Activated T-cell treated with anti-CD3 and anti-CD28 coated beads, Interleukin-2, amount 50 U/mL, for 24 hours (primary cell): ENCODE measurements at places on chromosomes 12 and 14.

DNA sequence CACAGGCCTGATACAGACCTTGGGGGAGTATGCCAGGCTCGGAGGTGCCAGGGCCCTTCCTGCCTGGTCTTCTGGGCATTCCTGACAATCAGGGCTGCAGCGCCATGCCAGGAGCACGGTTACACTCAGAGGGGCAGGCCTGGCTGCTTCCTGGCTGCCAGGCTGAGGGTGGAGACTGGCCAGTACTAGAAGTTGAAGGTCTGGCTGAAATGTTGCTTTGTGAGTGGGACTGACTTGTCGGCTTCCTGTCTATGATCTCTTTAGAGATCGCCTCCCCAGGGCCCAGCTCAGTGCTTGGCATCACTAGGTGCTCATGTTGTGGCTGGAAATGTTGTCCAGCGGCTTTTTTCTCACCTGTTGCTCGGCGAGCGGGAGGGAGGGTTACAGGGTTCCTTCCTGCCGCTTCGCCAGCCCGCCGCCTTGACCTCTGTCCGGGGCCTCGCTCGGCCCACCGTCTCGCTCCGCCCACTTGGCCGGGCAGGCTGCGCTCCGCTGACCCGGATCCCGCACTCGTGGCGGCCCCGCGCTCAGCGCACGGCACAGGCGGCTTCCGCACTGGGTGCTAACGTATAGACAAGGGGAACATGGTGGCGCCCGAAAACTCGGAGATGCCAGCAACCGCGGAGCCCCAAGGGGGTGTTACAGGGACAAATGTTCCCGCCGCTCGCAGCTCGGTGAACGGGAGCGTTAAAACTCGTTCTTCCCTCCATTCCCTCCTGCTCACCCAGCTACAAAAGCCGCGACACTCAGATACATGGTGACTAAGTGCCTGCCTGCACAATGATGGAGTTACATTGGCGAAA lies 32.6 kb downstream of the PAPLN start:
- DNase-seq = peak; percentile 37

GRCh38 chr14:85413836-85414526 lies 116.0 kb upstream of the FLRT2 start:
- DNase-seq = no peak

DNA sequence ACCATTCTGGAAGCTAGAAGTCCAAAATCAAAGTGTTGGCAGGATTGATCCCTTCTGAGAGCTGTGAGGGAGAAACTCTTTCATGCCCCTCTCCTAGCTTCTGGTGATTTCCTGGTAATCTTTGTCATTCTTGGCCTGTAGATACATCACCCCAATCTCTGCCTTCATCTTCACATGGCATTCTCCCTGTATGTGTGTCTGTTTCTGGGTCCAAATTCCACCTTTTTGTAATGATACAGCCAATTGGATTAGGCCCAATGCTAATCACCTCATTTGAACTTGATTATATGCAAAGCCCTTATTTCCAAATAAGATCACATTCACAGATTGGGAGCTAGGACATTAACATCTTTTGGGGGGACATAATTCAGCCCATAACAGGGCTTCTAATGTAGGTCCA lies 76.9 kb upstream of the MBIP start:
- DNase-seq = no peak

- no peak for DNase-seq
Measured at GRCh38 chr14:22864979-22865378, 6.6 kb upstream of the LRP10 start.

GRCh38 chr14:71574976-71575375 lies 357.3 kb upstream of the RGS6 start:
- DNase-seq = no peak

GRCh38 chr12:51240971-51241370 lies 2.3 kb downstream of the DAZAP2 start:
- DNase-seq = no peak

- no peak for DNase-seq
Measured at GRCh38 chr12:66965621-66966020, 286.7 kb upstream of the GRIP1 start.

GRCh38 chr12:46408441-46408840 lies 35.9 kb upstream of the SLC38A2 start:
- no peak for DNase-seq

- DNase-seq = no peak
Measured at GRCh38 chr14:56809270-56810146, 771 bp downstream of the OTX2 start.

- DNase-seq = peak; percentile 94
Measured at GRCh38 chr14:103628684-103629502, at the start of gene KLC1. KLC1 (plus strand) TSS chr14:103629211; CDS start chr14:103654565, 25,354 bp downstream.

GRCh38 chr12:115749071-115749841 lies 528.2 kb downstream of the MED13L start:
- no peak for DNase-seq

GRCh38 chr12:70617450-70617849 lies 19.8 kb downstream of the PTPRB start:
- DNase-seq = no peak

DNA sequence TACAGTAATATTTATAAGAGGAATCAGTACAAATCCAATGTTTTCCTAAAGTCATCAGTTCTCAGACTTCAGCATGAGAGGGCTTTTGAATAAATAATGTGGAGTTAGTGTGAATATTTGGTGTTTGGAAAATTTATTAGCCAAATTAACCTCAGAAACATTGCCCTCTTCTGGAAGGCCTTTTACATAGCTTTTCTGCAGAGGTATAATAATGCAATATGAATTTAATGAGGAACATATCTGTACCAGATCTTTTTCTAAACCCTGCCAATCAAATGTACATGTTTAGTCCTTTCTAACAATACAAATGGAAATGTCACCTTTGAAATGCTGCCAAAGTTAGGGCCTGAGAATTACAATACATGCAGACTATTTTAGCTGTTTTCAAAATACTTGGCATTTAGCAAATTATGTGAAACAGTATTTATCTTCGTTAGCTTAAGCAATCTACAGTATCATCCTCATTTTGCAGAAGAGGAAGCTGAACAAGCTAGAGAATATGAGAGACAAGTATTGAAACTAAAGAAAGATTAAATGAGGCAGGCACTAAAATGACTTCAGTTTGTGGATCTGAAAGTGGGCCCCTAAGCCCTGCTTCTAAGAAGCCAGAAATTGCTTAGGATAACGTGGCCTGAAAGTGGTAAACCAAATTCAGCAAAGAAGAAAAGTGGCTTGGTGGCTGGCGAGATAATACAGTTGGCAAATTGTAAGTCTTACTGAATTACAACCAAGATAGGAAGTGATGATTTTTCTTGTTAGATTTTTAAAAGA lies 60.4 kb upstream of the MANSC4 start:
- DNase-seq = no peak

DNA sequence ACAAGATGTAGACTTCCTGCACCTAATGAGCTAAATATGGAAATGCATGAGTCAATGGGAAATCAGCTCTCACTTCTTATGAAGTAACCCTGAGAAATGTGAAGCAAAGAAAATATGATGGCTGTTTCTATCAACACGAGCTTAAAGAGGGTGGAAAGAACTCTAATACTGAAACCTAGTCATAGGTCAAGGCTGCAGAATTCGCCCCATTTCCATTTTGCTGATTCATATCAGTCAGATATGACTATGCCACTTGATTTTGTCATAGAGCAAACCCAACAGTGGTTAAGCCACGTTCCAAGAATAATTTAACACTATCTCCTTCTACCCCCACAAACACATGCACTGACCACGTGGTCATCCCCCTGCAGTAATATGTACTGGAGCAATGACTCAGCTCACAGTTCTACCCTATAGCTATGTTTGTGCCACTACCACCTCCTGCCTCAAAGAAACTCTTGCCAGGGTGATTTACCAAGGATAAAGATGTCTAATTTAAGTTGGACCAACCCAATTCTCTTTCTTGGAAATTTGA lies 157.5 kb downstream of the TMTC3 start:
- peak; percentile 34 for DNase-seq

GRCh38 chr12:19882346-19882745 lies 443.1 kb downstream of the AEBP2 start:
- DNase-seq = no peak
